ENCODE measurements at places on chromosomes 2 and 18.

- DNase-seq, result no peak
These were observed 31.5 kb upstream of the NFE2L2 start for GRCh38 chr2:177296040-177296439.

GRCh38 chr2:137021763-137022162 is 256.4 kb downstream of the THSD7B start:
- no peak for DNase-seq

GRCh38 chr18:56043641-56044061 is 455.7 kb upstream of the TCF4 start:
- peak; percentile 67 for DNase-seq

DNA sequence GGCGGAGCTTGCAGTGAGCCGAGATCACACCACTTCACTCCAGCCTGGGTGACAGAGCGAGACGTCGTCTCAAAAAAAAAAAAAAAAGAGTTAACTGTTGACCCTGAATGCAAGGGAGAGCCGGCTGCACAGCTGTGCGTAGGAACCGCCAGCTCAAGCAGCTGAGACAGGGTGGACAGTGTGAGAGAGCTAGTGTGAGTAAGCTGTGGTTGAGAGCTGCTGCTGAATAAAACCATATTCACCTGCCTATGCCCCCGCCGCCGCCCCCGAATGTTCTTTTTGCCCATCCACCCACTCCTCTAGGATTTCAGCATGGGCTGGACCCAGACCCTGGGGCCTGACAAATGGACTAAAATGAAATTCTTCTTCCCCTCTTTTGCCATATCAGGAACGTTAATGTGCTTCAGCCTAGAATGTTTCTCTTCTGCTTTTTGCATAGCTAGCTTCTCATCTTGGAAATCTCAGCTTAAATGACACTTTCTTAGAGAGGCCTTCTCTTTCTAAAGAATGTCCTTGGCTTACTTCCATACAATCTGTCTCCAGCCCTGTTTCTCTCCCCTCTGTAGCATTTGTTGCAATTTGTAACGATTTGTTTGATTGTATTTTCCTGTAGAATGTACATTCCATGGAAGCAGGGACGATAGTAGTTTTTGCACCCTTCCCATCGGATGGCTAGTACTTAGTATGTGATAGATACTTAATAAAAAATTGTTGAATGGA is 142.7 kb downstream of the KLHL14 start:
- no peak for DNase-seq

DNA sequence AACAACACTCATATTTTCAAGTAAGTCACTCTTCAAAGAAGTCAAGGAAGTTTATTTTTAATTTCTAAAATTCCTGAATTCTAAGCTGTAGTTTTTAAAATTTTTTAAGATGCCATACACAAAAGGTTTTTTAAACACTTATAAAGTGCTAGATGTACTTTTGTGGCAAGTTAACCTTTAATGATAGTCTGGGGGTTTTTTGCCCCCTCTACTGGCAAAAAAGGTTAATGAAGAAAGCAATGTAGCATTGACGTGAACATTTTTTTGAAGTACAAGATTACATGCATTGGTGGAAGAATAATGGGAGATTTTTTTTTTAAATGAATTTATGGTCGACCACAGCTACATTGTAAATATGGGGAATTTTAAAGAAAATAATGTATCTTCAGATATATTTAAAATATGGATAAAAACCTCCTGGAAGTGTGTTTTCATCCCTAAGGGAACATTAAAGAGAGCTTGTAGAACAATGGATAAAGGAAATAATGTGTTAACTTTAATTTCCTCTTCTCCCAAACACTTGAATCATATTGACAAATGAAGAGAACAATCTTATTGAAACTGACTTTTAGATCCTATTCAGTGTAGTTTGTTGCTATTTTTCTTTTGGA is 12.6 kb downstream of the ITPRID2 start:
- DNase-seq, result peak; percentile 62

DNA sequence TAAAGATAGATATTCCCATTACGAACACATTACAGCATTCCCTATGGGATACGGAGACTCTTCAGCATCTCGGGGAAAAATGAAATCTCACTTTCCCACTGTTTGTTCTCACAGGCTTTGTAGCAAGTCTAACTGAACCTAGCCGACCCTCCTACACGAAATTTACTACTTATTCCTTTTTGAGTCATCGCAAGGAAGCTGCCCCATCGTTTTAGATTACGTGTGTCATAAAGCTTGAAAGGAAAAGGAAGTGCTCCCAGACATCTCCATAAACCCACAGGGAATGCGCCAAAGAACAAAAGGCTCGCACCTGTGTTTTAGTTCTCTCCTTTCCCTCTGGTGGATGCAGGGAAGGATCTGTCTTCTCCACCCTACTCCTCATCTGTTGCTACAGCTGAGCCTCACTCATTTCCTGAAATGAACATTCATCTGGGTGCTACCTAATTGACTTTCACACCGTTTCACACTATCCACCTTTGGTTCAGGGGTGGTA is 76.2 kb upstream of the STK39 start:
- peak; percentile 51 for DNase-seq

All from GM23338 (cell line).